ENCODE measurements at places on chromosomes 1 and 21.

- no peak for DNase-seq
Measured at GRCh38 chr1:95003433-95003738, 69.4 kb downstream of the ALG14 start.

- no peak for DNase-seq
Measured at GRCh38 chr1:23977187-23977853, 2.8 kb downstream of the SRSF10 start.

DNA sequence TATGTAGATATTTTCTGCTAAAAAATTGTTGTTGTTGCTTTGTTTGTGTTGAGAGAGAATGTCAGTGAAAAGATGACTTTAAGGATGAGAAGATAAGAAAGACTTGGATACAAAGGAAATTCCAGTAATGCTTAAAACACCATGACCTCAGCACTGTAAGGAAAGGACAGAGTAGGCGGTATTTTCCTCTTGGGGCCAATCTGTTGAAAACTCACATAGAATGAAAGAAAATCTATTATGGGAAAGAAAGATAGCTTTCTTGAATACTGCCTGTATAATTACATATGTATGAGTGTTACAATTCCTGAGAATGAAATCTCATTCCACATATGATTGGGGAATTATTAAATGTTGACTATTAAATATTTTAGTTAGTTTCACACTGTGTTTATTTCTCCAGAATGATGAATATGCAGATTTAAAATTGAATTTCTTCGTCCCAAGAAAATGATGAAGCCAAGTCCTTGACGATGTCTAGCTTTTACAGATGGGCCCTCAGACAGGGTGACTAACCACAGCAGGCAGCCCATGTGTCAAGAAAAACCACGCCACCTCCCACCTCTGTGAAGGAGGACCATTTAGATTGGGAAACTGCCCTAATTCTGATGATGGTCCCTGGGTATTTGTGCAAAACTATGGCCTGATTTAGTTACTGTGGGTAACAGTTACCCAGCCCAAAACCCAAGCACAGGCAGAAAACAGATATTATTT lies 49.7 kb upstream of the LMO4 start:
- no peak for DNase-seq

GRCh38 chr1:111649227-111649626 lies 29.6 kb downstream of the RAP1A start:
- no peak for DNase-seq

DNA sequence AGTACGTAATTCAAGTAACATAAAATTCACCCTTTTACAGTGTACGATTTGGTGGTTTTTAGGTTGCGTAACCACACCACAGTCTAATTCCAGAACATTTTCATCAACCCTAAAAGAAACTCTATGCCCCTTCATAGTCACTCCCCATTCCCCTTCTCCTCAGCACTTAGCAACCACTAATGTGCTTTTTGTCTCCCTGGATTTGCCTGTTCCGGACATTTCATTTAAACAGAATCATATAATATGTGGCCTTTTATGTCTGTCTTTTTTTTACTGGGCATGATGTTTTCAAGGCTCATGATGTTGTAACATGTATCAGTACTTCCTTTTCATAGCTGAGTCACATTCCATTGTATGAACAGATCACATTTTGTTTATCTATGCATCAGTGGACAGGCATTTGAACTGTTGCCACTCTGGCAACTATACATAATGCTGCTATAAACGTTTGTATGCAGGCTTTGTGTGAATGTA lies 20.8 kb downstream of the OBSCN start:
- DNase-seq, result no peak

DNA sequence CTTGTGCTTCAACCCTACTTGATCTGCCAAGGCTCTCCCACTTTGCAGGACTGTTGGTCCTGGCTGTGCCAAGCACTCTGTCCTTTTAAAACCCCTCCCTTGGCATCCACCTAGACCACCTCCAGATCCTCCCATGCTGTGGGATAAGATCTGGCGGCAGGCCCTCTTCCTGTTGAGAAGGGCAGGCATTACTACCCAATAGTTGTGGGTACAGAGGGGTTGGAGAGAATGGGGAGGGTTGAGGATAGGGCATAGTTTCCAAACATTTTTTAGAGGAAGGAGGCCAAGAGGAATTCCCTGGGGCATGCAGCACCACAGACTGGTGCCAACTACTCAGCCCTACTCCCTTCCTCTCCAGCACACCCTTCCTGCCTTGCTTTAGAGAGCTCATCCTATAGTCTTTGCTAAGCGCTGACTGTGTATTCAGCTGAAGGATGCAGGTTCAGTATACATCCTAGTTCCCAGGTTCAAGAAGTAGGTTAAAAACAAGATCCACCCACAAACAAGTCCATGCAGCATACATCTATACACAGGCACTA lies 70.7 kb downstream of the TRABD2B start:
- DNase-seq, result no peak

DNA sequence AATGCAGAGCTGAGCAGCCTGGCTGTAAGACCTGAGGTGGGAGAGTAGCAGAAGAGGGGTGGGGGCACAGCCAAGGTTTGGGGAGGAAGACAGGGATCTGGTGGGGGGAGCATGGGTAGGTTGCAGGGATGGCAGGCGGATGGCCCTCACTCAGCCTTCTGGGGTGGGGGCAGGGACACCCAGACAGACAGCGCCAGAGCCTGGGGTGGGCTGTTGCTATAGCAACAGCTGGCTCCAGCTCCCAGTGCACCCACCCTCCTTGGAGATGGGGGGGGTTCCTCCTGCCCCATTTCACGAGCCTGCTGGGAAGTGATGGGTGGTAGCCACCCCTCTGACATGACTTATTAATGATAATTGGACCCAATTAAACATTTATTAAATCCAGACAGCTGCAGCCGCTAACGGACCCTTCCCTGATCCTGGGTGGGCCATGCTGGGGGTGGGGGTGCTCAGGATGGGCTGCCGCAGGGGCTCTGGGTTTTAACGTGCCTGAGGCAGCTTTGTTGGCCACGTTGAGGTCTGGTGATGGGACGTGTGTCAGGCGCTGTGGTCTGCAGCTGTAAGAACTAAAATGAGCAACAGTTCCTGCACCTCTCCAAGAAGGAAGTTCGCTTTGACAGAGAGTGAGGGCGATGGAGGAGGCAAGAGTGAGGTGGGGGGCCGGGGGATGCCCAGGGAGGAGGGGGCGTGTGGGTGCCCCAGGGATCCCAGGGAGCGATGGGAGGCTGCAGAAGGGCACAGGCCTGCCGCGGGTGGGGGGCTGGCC lies 19.4 kb downstream of the AGRN start:
- no peak for DNase-seq

DNA sequence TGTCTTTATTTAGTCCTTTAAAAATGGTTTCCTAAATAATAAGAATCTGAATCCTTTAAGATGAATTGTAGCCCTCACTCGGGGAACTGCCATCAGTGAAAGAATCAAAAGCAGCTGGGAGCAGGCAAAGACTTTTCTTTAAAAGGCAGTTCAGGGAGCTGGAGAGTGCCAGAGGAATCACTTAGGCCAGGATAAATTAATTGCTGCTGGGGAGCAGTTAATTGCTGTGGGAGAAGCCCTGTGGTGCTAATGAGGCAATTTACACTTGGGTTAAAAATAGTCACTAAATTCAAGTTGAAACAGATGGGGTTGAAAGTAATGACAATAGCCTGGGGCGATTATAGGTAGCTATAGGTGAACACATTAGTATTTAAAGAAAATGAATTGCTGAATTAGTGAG lies 38.7 kb upstream of the COL24A1 start:
- DNase-seq, result no peak

- no peak for DNase-seq
Measured at GRCh38 chr1:198203434-198203833, 46.6 kb downstream of the NEK7 start.

DNA sequence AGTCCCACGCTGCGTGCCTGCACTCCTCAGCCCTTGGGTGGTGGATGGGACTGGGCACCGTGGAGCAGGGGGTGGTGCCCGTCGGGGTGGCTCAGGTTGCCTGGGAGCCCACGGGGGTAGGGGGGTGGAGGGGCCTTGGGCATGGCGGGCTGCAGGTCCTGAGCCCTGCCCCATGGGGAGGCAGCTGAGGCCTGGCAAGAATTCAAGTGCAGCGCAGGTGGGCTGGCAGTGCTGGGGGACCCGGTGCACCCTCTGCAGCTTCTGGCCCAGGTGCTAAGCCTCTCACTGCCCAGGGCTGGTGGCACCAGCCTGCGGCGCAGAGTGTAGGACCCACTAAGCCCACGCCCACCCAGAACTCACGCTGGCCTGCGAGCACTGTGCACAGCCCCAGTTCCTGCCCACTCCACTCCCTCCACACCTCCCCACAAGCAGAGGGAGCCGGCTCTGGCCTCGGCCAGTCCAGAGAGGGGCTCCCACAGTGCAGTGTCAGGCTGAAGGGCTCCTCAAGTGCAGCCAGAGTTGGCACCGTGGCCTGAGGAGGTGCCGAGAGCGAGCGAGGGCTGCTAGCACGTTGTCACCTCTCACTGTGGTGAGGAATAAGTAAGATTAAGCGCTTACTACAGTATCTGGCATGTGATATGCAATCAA lies 12.8 kb downstream of the TNNI3K start:
- no peak for DNase-seq

- DNase-seq, result no peak
Measured at GRCh38 chr1:233015965-233016364, 65.6 kb downstream of the NTPCR start.

- no peak for DNase-seq
Measured at GRCh38 chr1:155018617-155019348, 14.8 kb downstream of the DCST2 start.

DNA sequence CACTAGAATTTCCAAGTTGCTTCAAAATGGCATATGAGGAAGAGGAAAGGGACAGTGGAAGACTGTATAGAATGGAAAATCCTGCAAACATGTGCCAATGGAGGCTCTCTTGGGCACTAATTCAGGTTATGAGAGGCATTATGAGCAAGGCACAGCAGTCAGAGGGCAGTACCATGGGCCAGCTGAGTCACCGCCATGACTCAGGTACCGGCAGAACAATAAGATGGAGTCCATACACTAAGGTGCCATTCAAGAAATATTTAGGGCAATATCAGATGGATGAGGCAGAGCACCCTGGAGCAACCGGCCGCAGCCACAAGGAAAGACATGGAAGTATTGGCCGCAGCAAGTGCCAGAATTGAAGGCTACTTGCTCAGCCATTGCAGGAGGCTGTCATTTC lies 25.6 kb upstream of the VAV3 start:
- no peak for DNase-seq

DNA sequence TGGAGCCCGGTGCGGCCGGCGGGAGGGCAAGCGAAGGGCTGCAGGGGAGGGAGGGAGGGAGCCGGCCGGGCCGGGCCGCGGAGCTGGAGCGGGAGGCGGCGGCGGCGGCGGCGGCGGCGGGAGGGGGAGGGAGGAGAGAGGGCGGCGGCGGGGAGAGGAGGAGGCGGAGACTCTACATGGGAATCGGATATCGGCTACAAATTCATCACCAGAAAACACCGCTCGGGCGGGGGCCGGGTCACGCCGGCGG lies at the start of gene AKT3:
Gene AKT3, minus strand, starts transcription at position 42 of the 250 bp plus-strand sequence. CDS start 7,073 bp downstream, outside the sequence.
- no peak for DNase-seq

DNA sequence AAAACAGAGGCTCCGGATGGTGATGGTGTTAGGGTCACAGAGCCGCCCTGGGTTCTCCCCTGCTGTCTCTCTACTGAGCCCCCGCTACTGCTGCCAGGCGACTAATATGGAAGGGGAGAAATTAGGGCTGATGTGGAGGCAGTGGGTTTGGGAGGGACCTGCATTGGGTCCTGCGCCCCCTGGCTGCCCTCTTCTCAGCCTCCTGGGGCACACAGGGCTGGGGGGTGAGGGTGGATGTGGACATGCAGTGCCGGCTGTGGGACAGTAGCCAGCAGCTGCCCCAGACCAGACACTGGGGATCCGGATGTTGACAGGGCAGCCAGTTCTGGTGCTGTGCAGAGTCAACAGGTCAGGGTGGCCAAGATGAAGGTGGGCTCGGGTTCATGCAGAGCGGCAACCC lies 1.5 kb upstream of the CLCNKB start:
- DNase-seq, result no peak

- no peak for DNase-seq
Measured at GRCh38 chr1:18581420-18581880, 49.2 kb upstream of the PAX7 start.

GRCh38 chr1:196209983-196210382 lies 398.3 kb downstream of the KCNT2 start:
- DNase-seq, result no peak

DNA sequence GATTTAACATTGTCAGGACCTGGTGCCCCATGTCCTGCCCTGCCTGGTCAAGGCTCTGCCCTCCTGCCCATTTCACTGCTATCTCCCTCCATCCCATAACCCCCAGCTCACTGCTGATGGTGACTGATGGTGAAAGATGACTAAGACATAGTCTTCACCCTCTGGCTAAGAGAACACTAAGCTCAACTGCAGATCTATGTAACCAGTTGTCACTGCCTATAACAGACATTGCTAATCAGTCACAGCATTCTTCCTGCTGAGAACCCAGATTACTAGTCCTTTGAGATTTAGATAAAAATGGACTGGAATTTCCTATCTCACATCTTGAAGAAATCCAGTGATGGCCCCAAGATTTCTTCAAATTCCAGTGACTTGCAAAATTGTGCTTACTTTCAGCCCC lies 8.0 kb upstream of the ZNF362 start:
- DNase-seq, result no peak

- no peak for DNase-seq
Measured at GRCh38 chr1:33323663-33324477, 3.0 kb upstream of the A3GALT2 start.

- DNase-seq, result no peak
Measured at GRCh38 chr1:110643879-110644472, 30.8 kb downstream of the KCNA3 start.

DNA sequence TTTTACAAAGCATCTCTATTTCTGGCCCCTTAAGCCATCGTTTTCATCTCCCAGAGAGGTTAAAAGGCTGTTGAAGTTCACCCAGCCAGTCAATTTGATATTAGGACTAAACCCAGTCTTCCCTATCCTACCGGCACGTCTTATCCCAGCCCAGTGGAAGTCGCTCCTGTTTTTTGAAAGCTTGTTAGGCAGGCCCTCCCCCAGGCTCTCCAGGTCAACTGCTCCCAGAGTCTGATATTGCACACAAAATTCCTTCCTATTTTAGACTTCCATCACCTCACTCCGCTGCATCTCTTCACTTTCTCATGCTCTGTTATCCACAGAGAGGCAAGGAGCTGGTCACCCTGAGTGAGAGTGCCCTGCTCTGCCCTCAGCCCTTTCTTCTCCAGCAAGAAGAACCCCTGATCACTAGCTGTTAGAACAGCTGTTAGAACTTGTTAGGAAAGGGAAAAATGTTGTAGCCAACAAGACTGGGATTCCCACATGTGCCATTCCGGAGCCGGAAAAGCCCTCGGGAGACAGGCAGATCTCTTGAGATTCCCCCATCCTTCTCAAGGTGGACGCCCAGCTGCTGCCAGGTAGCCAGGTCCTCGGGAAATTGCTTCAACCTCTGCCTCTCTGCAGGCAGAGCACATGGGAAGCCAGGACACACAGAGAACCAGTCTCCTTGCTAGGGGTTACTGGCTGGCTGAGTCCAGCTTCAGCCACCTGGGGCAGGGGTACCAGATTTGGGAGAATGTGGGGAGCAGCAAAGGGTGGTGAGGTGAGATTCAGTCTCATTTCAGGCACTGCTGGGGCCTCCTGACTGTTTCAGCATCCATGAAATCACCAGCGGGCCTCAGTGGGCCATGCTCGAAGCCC lies 25.7 kb downstream of the PLXNA2 start:
- no peak for DNase-seq

- DNase-seq, result no peak
Measured at GRCh38 chr1:198628067-198628455, 10.8 kb upstream of the PTPRC start.

GRCh38 chr1:229768232-229768631 lies 142.2 kb downstream of the URB2 start:
- no peak for DNase-seq

GRCh38 chr21:38319781-38320180 lies 63.0 kb downstream of the KCNJ15 start:
- DNase-seq, result no peak

Data from T-helper 17 cell (primary cell).